ENCODE measurements at places on chromosomes 13 and 19.

DNA sequence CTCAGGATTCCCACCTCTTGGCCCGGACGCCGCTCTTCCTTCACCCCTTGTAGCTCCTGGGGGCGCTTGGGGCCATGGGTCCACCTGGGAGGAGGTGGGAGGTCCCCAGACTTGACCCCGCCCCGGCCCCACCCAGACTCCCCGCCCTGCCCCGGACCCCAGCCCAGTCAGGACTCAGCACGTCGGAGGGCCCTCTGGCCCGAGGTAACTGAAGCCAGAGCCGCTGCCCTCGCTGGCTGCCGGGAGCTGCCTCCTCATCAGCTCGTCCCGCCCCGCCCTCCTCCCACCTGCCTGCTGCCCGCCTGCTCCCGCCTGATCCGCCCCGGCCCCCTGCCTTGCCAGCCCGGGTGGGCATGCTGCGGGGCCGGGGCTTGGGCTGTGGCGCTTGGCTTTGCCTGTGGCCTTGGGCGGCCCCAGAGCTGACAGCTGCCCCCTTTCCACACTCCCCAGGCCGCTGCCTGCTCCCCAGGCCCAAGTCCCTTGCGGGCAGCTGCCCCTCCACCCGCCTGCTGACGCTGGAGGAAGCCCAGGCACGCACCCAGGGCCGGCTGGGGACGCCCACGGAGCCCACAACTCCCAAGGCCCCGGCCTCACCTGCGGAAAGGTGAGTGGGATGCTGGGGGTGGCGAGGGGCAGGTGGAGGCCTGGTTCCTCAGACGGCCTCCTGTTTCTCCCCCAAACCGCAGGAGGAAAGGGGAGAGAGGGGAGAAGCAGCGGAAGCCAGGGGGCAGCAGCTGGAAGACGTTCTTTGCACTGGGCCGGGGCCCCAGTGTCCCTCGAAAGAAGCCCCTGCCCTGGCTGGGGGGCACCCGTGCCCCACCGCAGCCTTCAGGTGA, 9.4 kb downstream of the ARHGAP33 start:
- no peak for DNase-seq

DNA sequence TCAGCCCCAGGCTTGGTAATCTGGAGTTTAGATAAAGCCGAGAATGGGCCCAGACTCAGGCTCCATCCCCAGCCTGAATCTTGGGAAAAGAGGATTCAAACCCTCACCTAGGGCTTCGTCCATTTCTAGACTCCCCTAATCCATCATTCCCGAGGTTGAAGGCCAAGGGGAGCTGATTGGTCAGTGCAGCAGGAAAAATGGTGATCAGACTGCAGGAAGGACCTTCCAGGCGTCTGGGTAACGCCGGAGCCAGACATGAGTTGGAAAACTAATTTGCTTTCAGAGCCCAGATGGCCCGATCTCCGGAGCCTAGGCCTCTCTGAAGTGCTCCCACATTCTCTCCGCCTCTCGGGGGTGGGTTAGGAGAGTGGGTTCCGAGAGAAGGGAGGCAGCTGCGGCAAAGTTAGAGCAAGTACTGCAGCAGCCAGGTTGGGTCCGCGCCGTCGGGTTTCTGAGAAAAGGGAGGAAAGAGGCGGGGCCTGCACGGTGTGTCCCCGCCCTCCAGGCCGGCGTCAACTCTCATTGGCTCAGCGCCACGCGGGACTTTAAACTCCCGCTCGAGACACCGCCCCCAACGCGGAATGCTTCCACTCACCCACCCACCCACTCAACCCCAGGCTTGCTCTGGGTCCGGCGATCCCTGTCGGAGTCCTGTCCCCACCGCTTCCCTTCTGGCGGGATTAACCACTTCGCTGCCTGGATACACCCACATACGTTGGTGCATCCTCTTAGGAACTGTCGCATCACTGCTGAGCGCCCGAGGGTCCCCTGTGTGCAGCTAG, 788 bp upstream of the RTBDN start:
- no peak for DNase-seq

- no peak for DNase-seq
These were observed 57.9 kb downstream of the THSD1 start for GRCh38 chr13:52348071-52348470.

DNA sequence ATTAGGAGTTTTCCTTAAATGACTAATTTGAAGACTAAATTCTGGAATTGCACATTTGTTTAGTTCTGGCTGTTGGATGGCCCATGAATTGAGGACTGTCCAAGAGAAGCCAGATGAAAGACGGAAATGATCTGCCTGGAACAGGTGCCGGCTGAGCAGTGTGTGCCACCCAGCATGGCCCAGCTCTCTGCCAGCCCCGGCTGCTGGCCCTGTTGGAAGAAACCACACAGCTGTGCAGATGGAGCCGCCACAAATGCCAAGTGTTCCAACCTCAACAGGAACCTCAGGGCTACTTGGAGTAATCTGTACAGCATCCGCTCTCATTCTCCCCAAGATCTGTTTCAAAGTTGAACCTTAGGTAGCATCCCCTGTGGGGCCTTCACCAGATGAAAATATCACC, 67.0 kb upstream of the STARD13 start:
- DNase-seq = no peak

- no peak for DNase-seq
These were observed 57.4 kb downstream of the PEPD start for GRCh38 chr19:33464010-33464732.

GRCh38 chr13:43908156-43909126, 28.7 kb downstream of the LACC1 start:
- DNase-seq = no peak

GRCh38 chr13:51717786-51718398, 86.1 kb downstream of the DHRS12 start:
- DNase-seq = no peak

DNA sequence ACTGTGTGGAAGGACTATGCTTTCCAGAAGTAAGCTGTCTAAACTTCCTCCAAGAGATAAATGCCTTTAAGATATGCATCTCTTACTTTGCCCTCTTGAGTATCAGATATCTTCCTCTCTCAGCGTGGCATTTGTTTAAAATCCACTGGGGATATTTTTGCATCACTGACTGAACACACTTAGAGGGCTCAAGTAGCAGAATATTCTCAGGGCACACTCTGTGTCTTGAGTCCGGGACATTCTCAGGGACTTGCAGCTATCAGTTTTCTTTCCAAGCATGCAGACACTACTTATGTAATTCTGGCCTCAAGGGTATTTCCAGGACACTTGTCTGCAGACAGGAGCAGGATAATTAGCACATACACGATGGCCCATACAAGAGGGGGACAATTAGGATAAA, 84.7 kb downstream of the ERCC5 start:
- no peak for DNase-seq

DNA sequence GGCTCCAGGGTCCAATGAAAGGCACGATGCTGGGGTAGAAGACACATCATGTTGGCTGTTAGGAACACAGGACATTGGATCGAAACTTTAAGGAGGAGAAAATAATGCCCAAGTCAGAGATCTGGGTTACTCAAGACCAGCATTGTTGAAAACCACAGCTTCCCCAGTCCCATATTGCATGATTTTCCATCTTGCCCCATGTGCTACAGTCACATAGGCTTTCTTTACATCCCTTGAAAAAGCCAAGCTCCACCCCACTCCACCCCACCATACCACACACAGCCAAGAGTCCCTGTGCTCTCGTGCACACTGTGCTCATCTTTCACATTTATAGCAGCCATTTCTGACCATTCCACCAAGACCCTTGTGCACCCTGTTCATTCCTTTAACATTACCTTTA, 636.2 kb downstream of the DIAPH3 start:
- DNase-seq = no peak

DNA sequence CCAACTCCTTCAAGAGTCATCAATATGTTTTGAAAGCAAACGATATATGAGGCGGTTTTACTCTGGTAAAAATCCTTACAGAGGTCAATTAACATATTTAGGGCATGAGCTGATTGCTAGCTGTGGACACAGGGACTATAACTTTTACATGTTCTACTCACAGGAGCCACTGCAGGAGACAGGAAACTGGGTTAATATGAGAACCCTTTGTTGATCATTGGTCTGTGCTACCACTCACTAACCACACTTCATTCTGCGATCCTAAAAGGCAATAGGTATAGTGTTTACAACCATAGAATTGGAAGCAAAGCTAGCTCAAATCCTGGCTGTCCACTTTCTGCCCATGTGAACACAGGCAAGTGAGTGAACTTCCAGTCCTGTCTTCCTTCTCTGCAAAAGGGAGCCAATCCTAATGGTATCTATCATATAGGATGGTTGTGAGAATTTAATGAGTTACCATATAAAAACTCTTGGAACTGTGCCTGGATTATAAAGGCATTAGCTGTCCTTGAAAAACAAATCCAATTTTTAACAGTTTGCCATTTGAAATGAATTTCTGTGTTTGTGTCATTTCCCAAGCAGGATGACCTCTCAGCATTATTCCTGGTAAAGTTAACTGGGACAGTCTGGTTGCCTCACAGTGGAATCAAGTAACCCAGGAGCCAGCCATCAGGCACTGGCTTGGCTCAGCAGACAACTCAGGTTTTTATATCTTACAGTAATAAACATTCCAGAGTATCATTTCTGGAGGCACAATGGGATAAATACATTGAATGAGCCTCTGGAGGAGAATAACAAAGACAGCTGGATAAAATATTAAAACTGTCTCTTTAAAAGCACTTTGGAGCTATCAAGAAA, 29.8 kb upstream of the RAP2A start:
- no peak for DNase-seq

GRCh38 chr13:27634231-27634630, 12.5 kb downstream of the POLR1D start:
- DNase-seq = no peak

GRCh38 chr13:52048516-52048915, 24.0 kb downstream of the UTP14C start:
- DNase-seq = no peak
